ENCODE measurements at places on chromosomes 3 and 15.

GRCh38 chr3:103657756-103658155 is 1222.9 kb downstream of the ZPLD1 start:
- no peak for DNase-seq

GRCh38 chr3:194871143-194871863 is 185.6 kb downstream of the FAM43A start:
- peak; percentile 91 for DNase-seq

DNA sequence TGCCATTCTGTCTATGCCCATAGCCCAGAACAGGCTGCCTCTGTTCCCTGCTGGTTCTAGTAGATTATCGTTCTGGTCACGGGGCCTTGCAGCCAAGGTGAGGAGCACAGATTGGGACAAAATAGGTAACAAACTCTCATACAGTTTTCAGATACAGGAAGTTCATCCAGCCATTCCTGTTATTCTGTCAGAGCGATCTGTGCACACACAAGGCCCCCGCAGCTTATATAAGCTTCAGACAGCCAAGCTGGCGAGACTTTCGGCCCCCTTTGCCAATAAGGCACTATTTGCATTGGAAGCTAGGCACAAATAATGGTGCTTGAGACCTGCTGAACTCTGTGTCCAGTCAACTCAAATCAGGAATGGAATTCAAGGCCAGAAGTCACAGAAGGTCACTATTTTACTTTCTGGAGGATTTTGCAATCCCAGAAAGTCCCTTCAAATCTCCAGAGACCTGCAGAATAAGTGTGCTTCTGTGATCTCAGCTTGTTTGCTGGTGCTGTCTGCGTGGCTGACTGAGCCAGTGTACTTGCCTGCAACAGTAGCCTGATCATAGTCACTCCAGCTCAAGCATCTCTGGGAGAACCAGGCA is 69.4 kb downstream of the BFSP2 start:
- no peak for DNase-seq

- DNase-seq, result no peak
Observed at GRCh38 chr3:160133757-160134156, 91.5 kb upstream of the C3orf80 start.

GRCh38 chr3:30141927-30142326 is 464.5 kb upstream of the TGFBR2 start:
- no peak for DNase-seq

DNA sequence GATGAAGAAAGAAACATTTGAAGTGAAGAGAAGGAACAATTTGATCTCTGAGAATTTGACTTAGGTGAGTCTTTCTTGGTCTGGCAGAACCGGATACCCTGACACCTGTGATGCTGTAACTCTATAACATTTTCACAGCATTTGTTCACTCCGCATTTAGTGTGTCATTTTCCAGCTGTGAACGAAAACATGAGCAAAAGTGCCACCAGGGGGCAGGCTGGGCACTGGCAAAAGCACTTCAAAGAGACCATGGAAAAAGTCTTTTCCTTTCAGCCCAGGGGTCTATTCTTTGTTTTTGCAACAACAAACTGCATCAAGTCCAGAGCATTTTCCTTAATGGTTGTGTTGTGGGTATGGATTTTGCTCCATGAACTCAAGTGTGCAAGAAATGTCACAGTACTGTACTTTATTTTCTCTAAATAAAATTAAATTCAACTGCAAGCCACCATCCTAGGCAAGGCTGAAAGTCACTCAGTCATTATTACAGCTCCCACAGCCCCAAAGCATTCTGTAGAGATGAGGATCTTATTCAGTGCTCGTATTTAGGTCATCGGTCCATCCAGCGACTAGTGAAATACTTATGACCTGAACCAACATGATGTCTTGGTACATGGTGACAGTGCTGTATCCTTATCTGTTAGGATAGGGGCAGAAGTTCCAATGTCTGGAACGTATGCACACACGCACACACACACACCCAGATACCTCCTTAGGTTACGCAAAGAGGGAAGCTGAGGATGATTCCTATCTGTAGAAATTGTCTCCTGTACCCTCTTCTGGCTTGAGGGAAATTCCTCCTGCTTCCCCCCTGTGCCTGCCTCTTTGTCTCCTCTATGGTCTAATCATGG is 125.5 kb downstream of the GADL1 start:
- DNase-seq, result peak; percentile 51

DNA sequence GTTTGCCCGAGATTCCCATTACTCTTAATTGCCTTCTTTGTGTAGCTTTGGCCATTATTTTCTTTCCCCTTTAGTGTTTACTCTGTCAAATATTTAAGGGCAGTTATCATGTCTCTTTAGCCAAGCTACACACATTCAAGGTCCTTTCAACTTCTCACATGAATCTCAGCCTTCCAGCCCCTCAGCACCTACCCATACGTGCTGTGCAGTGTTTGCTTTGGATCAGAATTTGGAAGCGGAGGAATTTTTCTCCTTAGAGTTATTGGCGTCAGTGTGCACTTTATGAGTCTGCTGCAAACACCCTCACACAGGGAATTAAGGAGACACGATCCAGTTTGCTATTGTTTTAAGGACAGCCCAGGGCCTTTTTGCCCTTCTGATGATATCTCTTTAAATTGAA is 231.6 kb downstream of the CACNA2D3 start:
- DNase-seq, result peak; percentile 32

- no peak for DNase-seq
Observed at GRCh38 chr3:184633237-184633579, 71.6 kb downstream of the EPHB3 start.

DNA sequence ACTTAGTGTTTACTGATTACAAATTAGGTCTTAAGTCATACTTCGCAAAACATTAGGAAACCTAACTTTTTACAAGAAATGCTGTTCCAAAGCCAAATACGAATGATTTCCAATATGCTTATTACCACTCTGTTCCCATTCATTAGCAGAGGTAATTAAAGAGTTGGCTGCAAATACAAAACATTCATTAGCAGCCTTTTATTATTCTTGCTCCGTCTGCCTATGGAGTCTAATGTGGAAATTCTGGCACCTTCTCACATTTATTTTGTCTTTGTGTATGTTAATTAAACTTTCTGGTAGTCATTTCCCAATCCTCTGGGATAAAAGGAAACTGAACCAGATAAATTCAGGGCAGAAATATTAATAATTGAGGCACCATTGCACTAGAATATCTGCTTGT is 689.0 kb downstream of the PLOD2 start:
- DNase-seq, result no peak

GRCh38 chr3:152197451-152197850 is 71.3 kb upstream of the MBNL1 start:
- DNase-seq, result peak; percentile 27

GRCh38 chr3:69384326-69384725 is 1.6 kb downstream of the FRMD4B start:
- no peak for DNase-seq

GRCh38 chr15:27824841-27825422 is 274.2 kb downstream of the OCA2 start:
- no peak for DNase-seq

GRCh38 chr3:13451301-13451673 is 28.8 kb upstream of the HDAC11 start:
- no peak for DNase-seq

GRCh38 chr3:101828691-101829436 is 20.4 kb upstream of the NFKBIZ start:
- DNase-seq, result peak; percentile 36

DNA sequence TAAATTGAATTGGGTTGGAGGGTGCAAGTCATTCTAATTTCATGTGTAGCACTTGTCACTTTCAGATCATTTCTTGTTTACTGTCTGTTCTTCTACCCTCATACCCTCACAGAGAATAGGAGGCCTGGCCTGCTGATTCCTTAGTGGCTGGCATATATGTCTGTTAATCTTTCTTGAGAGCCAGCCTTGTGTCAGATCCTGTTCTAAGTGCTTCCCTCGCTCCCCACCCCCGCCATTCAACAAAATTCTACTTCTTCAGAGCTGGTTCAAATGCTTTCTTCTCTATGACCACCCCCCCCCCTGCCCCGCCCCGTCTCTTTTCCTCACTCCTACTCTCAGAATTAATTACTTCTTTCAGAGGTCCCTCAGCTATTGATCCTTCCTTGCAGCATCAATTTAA is 1.5 kb upstream of the U2SURP start:
- DNase-seq, result peak; percentile 19

DNA sequence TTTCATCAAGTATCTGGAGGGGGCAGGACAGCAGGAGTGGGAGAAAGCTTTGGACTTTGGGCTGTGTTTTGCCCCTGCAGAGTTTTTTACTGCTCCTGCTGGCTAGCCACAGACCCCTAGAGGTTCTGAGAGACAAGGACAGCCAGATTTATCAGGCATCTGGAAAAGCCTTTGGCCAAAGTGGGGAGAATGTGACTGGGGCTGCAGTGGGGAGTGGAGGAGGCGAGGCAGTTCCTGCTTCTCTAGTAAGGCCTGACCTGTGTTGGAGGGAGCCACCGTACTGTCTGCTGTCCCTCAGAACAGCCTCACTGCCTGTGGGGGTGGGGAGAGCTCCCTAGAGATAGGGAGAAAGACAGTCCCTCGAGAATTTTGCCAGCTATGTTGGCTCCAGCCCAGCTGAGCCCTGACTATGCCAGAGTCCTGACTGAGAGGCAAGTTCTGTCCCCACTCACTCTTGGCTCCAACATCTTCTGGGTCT is 2.2 kb downstream of the ALPK3 start:
- no peak for DNase-seq

GRCh38 chr3:61601831-61602230 is 40.5 kb downstream of the PTPRG start:
- DNase-seq, result peak; percentile 26

GRCh38 chr15:92715758-92716157 is 60.2 kb upstream of the FAM174B start:
- DNase-seq, result peak; percentile 54

- peak; percentile 64 for DNase-seq
Observed at GRCh38 chr3:37291275-37291700, 116.9 kb upstream of the LRRFIP2 start.

- peak; percentile 7 for DNase-seq
Observed at GRCh38 chr3:191282251-191283185, 46.7 kb upstream of the CCDC50 start.

DNA sequence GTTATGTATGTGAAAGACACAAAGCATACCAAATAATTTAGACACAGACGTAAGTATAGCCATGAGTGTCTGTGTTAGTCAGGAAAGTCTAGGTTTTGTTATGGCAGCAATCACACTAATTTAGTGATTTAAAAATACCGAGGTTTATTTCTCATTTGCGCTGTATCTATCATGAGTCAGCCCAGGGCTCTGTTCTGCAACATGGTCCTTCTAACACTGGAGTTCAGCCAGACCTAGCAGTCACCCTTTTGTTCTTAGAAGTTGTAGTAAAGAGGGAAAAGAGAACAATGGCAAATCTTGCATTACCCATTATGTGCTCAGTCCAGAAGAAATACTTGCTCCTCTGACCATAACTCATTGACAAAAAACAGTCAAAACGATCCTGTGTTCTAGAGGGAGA is 311.5 kb downstream of the NLGN1 start:
- peak; percentile 22 for DNase-seq

GRCh38 chr3:15768421-15769255 is 29.1 kb downstream of the ANKRD28 start:
- DNase-seq, result peak; percentile 98

- DNase-seq, result no peak
Observed at GRCh38 chr3:170603770-170604510, 18.1 kb upstream of the SLC7A14 start.

DNA sequence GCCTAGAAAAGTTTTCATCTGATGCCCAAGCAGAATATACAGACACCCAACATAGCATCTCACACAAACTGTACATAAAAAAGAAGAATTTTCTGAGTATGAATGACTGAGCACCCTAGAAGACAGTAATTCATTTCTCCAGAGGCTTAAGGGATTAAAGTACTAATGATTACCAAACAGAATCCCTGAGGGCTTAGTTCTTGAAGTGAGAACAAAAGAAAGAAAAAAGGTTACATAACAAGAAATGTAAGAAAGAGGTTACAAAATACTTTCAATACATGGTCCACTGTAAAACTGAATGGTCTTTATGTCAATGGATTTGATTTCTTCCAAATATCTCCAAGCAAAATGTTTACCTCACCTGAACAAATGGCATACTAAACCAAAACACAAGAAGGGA is 9.1 kb upstream of the NEK10 start:
- no peak for DNase-seq

DNA sequence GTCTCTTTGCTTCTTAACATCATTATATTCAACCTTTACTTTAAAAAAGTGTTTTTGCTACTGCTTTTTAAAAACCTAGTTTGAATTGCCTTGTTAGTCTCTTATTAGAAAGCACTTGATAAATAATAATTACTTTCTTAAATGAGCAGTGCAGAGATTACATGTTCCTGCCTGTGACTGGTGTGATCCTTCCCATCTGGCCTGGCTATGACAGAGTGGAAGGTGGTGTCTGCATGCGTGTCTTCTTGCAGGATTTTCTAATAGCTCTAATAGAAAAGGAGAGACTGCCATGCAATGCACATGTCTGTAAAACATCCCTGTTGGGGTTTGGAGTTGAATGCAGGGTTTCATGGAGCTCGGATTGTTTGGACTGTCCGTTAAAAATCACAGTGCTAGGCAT is 425.8 kb upstream of the TPM1 start:
- no peak for DNase-seq

DNA sequence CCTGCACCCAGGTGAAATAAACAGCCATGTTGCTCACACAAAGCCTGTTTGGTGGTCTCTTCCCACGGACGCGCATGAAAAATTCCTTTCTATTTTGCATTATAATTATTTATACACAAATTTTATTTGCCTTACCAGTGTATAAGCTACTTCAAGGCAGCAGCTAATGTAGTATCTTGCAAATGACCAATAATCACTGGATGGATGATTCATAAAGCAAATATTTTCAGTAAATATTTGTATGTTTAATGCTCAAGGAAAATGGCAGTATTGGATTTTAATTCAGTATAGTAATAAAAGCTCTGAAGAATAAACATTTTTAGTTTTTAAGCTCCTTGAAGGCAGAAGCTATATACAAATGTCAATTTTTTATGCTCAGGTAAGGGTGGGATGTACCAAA is 158.7 kb upstream of the NANOGP8 start:
- DNase-seq, result peak; percentile 12

- DNase-seq, result no peak
Observed at GRCh38 chr3:179942553-179943075, 94.1 kb downstream of the PEX5L start.

DNA sequence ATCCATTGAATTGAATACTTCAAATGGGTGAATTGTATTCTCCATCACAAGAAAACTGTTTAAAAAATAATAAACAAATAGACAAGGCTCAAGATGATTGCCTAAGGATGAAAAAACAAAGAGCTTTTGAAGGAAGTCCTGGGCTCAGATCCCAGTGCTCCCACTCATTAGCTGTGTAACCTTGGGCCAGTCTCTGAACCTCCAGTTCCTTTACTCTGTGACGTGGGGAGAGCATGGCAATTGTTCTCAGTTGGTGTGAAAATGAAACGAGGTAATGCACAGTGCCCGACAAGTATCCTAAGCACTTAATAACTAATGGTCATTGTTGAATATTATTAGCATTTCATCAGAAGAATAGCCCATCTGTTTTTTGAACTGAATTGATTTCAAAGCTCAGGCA is 40.7 kb downstream of the TNIK start:
- DNase-seq, result no peak

GRCh38 chr15:66789029-66790025 is 87.3 kb downstream of the SMAD6 start:
- DNase-seq, result peak; percentile 75

All from fibroblast of skin of right quadriceps (primary cell).